IMR-90 (cell line): ENCODE measurements at places on chromosomes 4 and X. TPM values are rescaled to one million over a fixed set of nuclear protein-coding genes. Genes with fewer than 3 reads are reported as not detected.

Gene LDOC1
- 5.4 and 7.2 TPM in 2 replicates for total RNA-seq

Gene NPFFR2
- not detected in 2 replicates for total RNA-seq

Gene SUPT20HL1
- not detected in 2 replicates for total RNA-seq

Gene SHROOM4
- 2.2 TPM in 2 replicates for total RNA-seq

Gene PFKFB1
- total RNA-seq: under 0.01 TPM in 1 of 2 replicates, not detected in the other

Gene GSX2
- total RNA-seq: not detected in 2 replicates

Gene CCKAR
- not detected in 2 replicates for total RNA-seq

Gene TRIM75
- not detected in 2 replicates for total RNA-seq

DNA sequence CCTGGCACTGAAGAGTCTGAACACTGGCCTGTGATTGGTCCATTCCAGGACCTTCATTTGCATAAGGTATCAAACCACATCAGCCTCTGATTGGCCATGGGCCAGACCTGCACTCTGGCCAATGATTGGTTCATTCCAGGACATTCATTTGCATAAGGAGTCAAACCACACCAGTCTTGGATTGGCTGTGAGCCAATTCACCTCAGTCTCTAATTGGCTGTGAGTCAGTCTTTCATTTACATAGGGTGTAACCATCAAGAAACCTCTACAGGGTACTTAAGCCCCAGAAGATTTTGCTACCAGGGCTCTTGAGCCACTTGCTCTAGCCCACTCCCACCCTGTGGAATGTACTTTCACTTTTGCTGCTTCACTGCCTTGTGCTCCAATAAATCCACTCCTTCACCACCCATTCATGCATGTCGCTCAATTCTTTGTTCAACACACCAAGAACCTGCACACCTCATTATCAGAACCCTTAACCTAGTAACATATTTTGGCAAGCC, 14.2 kb upstream of the HERC5 start:
- DNase-seq: no peak

- DNase-seq: no peak
Measured at GRCh38 chrX:3768881-3769280, 55.4 kb upstream of the PRKX start.

DNA sequence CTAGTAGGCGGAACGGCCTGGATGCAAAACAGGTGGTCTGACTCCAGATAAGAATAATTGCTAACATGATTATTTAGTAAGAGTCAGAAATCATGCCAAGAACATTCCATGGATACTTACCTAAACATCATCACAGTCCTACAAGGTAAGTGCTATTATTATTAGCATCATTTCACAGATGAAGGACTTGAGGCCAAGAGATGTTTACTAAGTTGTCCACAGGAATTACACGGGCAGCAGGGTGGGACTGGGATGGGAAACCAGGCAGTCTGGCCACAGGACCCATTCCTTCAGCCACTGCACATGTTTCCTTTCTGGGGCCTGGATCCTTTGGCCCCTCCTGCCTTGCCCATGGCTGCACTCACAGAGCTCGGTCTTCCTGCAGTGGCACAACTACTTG, 48.3 kb downstream of the ANAPC4 start:
- no peak for DNase-seq

- peak; percentile 52 for DNase-seq
Measured at GRCh38 chr4:110049951-110050925, 137.6 kb downstream of the EGF start.

DNA sequence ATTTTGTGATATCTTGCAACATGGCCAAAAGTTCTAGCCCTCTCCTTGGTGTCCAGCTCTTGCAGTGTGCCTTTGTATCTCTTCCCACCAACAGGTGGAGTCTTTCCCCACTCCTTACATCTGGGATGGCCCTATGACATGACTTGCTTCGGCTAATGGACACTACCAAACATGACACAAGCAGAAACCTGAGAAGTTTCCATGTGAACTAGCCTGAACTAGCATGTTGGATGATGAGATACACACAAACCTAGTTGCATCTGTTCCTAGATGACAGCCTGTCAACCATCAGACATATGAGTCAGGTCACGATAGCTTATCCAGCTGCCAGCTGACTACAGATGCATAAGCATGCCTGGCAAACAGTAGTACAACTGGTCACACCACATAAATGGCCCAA, 207.5 kb upstream of the FTHL17 start:
- DNase-seq: peak; percentile 26

DNA sequence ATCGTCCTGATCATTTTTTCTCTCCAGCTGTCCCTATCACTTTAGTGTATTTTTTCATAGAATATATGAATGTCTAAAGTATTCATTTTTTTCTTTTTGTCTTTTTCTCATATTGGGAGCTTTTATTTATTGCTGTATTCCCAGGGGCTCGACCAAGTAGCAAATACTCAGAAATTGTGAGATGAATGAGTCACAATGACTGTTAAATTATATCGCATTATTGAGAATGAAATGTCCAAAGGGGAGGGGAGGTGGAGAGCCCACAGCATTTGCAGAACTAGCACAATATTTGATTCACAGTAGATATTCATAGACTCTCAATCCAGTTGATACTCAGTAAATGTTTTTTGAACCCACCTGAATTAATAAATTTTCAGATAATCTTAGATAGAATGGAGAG, 543.6 kb upstream of the FAM241A start:
- peak; percentile 5 for DNase-seq

DNA sequence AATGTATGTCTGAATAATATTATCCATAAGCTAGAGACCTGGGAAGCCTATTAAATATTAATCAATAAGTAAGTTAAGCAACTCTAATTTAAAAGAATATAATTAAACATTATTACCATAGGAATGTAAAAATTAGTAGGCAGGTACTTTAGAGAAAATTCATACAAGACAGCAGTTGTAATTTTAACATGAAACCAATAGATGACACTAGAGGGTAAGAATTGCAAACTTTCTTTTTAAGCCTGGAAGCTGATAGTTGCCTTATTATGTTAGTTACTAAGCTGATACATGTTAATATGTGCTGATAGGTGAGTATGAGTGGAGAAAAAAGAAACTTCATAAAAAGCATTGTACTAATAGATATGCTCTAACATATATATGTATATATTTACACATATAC, 1157.4 kb downstream of the FAM133A start:
- peak; percentile 0 for DNase-seq

DNA sequence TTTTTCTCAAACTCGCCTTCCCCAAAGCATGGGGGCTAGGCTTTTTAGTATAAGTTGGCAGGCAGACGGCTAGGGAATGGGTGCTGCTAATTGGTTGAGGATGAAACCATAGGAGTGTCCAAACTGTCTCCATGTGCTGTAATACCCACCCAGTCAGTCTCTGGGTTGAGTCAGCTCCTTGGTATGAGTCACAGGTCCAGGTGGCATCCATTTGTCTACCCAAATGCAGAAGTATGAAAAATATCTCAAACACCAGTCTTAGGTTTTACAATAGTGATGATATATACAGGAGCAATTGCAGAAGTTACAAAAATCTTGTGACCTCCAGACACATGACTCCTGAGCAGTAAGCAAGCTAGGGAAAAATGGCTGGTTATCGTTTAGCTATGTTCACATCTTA, 27.4 kb upstream of the CCSER1 start:
- DNase-seq: no peak

DNA sequence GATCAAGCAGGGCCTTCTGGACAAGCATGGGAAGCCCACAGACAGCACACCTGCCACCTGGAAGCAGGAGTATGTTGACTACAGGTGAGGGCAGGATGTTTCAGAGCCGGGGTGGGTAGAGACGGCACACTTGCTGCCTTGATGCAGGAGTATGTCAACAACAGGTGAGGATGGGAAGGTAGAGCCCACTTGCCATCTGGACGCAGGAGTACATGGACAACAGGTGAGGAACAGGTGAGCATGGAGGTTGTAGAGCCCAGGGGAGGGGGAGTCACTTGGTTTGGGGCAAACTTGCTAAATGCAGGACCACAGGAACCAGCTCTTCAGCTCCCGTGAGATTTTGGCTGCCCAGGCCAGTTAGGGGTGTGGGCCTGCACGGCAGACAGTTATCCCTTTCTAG, 12.0 kb downstream of the DKC1 start:
- no peak for DNase-seq

GRCh38 chr4:124097447-124097846, 615.1 kb downstream of the ANKRD50 start:
- no peak for DNase-seq

GRCh38 chrX:9351126-9351525, 113.7 kb upstream of the TBL1X start:
- DNase-seq: no peak

DNA sequence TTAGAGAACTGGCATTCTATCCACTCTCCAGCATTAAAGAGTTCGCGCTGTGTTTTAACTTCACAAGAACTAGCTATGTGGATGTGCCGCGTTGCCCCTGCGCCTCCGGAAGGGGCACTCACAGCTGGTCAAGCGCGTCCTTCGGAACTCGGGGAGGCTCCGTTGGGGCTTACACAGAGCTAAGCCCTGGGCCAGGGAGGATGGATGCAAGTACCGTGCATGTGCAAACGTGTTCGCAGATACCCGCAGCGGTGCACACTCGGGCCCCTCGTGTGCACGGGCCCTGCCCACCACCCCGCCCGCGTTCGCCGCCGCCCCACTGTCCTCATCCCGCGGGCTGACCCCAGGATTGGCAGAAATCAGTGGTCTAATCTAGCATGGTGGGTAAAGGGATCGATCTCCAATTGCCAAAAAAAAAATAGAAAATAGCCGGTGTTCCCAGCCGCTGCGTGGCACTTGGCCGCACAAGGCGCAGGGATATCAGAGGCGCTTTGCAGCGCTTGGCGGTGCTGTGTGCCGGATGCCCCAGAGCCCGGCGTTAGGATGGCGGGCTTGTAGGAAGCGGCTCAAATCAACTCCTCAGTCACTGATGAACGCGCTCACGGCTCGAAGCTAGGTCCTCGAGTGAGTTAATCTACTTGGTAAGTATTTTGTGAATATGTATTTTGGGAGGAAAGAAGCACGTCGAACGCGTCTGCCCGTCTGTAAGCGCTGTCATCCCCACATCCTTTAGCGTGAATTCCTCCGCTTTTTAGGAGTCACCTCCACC, 989 bp upstream of the PCDH10 start:
- DNase-seq: peak; percentile 21

DNA sequence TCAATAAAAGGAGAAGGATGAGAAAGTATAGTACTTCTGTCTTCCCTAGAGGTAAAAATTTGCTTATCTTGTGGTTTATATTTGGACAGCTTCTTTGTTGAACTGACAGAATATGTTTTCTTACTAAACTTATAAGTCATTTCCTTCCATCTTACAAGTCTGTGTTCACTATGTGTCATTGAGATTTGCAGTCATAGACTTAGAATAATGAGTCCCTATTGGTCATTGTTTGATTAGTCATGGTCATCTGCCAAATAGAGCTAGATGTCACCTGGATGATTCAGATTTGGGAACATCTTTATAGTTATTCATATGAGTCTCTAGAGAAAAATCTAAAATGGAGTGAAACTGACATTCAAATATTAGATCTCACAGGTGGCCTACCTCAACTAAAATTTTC, 51.5 kb downstream of the SPATA18 start:
- peak; percentile 23 for DNase-seq

DNA sequence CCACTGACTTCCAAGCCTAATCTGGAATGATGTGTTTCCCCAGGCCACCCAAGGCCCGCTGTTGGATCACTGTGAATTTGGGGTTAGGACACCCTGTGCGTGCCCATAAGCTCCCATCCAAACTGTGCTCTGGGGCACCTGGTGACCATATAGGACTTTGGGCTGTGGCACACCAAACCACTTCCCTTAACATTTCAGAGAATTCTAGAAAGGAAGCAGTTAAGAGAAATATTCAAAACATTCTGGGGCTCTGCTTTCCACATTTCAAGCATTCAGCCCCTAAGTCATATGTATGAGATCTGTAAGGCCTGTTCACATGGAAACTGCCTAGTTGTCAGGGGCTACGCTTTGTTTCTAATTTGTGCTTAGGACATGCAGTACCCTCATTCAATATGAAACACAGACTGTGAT, 14.4 kb downstream of the VGLL1 start:
- no peak for DNase-seq

GRCh38 chr4:150142831-150143230, 64.6 kb downstream of the DCLK2 start:
- no peak for DNase-seq

DNA sequence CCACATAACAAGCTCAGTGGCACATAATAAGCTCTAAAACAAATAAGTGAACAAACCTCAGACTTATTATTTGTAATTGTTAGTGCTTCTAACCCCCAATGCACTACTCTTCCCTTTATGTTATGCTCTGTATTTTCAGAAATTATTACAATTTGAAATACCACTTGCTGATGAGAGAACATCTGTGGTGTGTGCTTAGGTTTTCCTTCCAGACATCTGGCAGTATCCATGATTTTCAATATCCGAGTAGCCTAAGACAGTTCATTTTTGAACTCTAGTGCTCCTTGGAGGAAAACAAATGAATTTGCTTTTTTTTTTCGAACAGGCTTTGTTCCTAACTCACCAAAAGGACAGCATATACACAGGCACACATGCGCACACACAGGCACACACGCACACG, 278.7 kb upstream of the CLNK start:
- no peak for DNase-seq

DNA sequence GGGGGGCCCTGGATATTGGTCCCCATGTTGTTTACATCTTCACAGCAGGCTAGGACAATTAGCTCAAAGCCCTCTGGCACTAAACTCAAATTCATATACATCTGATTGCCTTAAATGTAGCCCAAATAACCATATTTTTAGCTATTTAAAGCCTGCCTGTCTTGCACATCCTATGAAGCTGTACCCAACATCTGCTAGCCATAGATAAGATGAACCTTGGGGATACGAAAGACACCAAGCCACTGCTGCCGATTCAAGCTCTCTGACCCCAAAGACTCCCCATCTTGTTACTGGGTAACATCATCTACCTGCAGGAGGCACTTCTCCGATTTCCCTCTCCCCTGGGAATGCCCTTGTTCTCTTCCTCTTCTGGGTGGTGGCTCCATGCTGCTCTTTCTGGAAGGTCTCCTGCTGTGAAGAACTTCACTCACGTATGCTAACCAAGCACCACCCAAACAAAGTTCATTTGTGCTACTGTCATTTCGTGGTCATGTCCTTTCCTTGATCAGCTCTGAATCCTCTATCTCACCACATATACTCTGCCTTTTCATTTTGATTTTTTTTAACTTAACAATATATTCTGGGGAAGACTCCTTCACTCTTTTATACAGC, 107.7 kb upstream of the ATXN3L start:
- DNase-seq: no peak

GRCh38 chr4:70114096-70114495, 39.9 kb upstream of the PRR27 start:
- no peak for DNase-seq
